ENCODE measurements at places on chromosomes 6 and 20. TPM values are rescaled to one million over a fixed set of nuclear protein-coding genes. Genes with fewer than 3 reads are reported as not detected.

- H3K27me3 ChIP-seq: no peaks in the 10 kb centered on the region
- no peaks in the 10 kb centered on the region for H3K4me1 ChIP-seq
- H3K27ac ChIP-seq: no peak overlapping the region
- peaks cover 54% of the 10 kb centered on the region for H3K36me3 ChIP-seq
- no peak overlapping the region for H3K4me3 ChIP-seq
Measured at GRCh38 chr6:33654831-33655554, 33.9 kb downstream of the ITPR3 start.

DNA sequence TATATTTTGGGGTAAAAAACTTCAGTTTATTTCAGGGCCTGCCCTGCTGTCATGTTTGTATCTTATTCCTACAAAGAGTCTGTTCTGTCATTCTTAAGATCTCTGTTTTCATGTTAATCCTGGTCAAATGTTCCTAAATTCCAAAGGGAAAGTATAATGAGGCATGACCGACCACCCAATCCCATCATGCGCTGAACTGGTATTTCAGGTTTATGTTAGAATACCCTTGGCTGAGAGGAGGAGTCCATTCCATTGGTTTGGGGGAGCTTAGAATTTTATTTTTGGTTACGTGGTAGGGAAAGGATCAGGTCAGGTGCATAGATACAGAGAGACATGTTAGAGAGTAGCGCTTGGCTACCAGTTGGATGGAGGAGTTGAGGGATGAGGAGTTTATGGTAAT, 25.7 kb downstream of the CFAP61 start:
- no peak for DNase-seq
- no peaks in the 10 kb centered on the region for H3K27me3 ChIP-seq
- no peak overlapping the region for H3K4me3 ChIP-seq
- no peak overlapping the region for H3K27ac ChIP-seq

- no peaks in the 10 kb centered on the region for H3K4me1 ChIP-seq
- no peak overlapping the region for H3K4me3 ChIP-seq
- H3K27ac ChIP-seq: no peak overlapping the region
- DNase-seq: no peak
- H3K27me3 ChIP-seq: no peaks in the 10 kb centered on the region
Measured at GRCh38 chr20:35320396-35321126, 28.3 kb upstream of the FAM83C start.

DNA sequence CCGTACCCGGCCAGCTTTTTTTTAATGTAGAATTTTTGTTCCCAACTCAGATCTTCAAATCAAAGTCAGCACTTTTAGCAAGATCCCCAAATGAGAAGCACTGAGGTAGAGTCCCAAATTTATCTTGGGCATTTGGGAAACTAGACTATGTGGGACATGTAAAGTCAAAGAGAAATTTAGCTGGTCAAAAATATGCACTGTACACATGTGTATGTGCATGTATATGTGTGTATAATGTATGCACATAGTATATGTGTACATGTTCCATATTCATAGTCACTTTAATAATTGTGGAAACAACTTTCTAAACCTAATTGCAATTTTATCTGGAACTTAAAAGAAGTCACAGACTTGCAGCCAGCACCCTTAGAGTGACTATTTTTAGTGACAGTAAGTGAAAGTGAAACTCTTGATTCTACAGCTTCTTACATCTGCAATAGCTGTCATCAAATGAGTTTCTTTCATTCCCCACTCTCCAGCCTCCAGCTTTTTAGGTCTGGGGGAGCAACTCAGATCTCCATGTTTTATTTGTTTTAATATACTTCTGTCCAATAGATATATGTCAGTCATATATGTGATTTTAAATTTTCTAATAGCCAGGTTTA, 53.6 kb downstream of the CDC40 start:
- peak; percentile 46 for DNase-seq
- peak overlapping the region; percentile 1 for H3K27ac ChIP-seq
- H3K27me3 ChIP-seq: no peaks in the 10 kb centered on the region
- H3K4me1 ChIP-seq: peaks cover 7% of the 10 kb centered on the region
- H3K36me3 ChIP-seq: peaks cover 17% of the 10 kb centered on the region

GRCh38 chr6:16437984-16438383, 199.6 kb downstream of the GMPR start:
- no peak for DNase-seq
- H3K27ac ChIP-seq: no peak overlapping the region
- H3K4me1 ChIP-seq: no peaks in the 10 kb centered on the region
- no peaks in the 10 kb centered on the region for H3K36me3 ChIP-seq
- H3K27me3 ChIP-seq: no peaks in the 10 kb centered on the region

The CDK19 gene
- 44.8 TPM for total RNA-seq
